ENCODE measurements at places on chromosomes 7 and 10.

DNA sequence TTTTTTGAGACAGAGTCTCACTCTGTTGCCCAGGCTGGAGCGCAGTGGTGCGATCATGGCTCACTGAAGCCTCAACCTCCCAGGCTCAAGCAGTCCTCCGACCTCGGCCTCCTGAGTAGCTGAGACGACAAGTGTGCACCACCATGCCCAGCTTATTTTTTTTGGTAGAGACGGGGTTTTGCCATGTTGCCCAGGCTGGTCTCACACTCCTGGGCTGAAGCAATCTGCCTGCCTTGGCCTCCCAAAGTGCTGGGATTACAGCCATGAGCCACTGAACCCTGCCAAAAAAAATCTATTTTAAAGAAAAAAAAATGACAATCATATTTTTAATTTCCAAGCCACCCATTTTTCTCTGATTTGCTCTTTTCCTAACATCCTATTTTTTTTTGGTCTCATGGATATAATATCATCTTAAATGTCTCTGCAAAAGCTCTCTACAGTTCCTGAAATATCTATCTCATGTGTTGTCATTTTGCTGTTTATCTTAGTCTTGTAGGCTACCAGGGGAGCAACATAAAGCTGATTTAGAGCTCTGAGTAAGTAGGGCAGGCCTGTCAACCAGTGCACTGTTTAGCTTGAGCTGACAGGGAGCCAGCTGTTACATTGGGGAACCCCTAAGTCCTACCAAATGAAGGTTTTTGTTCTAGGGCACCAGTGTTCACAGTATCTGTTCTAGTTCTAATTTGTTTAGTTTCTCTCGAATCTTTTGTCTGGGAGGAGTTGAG, 29.9 kb upstream of the HBP1 start:
- no peak for DNase-seq

DNA sequence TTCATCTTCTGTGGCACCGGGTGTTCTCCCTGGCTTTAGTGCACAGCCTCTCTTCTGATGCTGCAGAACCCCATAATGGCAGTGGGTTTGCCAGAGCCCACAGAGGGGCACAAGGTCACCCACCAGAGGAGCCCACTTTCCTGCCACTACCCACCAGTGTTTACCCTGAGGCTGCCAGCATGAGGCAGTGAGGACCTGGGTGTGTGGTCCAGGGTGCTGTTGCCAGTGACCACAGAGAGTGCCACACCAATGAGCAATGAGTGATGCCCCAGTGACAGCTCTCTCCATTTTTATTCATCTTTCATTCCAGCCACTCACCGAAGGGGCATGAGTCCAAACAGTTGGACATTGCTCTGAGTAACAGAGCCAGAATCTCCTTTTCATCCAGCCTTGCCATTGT, 34.8 kb downstream of the MTURN start:
- DNase-seq: no peak

DNA sequence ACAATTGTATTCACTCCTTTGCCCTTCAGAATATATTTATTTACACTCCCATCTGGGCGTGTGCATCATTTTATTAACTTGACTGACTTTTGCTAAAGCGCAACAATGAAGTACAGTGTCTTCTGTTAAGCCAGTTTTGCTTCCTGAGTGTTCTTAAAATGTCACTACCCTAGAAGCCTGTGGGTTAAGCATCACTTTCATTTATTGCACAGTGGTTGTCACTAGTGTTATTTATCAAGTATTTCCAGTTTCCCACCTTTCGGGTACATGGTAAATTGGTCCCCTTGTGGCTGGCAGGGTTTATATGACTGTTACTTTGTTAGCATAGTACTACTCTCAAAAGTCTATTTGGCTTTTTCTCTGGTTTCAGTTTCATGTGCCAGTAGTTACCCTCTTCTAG, 3.3 kb downstream of the HILPDA start:
- DNase-seq: no peak

GRCh38 chr10:114044247-114045135, 825 bp downstream of the ADRB1 start:
- DNase-seq: no peak

- DNase-seq: no peak
Observed at GRCh38 chr7:20558963-20559716, 56.3 kb upstream of the ABCB5 start.

DNA sequence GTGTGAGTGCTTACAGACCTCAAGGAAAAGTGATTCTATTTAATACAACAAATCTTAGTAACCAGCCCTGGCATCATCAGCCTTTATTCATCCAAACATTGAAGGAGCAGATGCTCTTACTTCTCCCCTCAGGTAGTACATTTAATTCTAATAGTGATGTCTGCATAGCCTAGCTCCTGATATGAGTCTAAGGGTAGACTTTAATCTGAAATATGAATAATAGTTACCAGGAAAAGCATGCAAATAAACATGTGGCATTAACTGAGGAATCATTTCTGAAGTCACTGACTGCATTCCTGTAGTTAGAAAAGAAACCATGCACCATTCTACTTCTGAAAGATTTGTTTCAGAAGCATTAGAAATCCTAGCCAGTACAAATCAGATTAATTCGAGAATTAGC, 25.7 kb upstream of the LMBR1 start:
- no peak for DNase-seq

Data from activated CD4-positive, alpha-beta T cell treated with anti-CD3 and anti-CD28 coated beads for 24 hours (primary cell).